ENCODE measurements at places on chromosomes 1 and 21.

DNA sequence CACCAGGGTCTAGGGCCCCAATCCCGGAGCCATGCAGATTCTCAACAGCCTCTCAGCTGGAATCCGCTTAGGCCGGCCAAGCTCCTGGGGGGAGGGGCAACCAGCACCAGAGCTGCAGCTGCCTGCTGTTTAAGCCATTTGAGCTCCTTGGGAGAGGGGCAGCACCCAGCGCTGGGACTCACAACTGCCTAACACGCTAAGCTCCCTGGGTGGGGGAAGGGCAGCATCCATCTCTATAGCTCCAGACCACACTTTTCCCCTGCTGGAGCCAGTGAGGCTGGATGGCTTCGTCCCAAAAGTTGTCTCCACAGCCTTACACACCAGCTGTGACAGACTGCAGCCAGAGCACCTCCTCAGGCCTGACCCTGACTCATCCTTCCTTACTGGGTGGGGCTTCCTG lies 6.9 kb upstream of the PTGFR start:
- DNase-seq: no peak

- DNase-seq: no peak
Measured at GRCh38 chr1:156421062-156421938, 52.3 kb downstream of the RHBG start.

- DNase-seq: no peak
Measured at GRCh38 chr1:29538586-29538985, 302.3 kb downstream of the PTPRU start.

DNA sequence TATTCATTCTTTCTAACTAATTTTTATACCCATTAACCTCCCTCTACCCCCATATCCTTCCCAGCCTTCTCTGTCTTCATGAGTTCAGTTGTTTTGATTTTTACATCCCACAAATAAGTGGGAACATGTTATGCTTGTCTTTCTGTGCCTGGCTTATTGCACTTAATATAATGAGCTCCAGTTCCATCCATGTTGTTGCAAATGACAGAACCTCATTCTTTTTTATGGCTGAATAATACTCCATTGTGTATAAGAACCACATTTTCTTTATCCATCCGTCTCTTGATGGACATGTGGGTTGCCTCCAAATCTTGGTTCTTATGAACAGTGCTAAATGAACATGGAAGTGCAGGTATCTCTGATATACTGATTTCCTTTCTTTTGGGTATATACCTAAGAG lies 21.5 kb downstream of the AGPAT3 start:
- no peak for DNase-seq

DNA sequence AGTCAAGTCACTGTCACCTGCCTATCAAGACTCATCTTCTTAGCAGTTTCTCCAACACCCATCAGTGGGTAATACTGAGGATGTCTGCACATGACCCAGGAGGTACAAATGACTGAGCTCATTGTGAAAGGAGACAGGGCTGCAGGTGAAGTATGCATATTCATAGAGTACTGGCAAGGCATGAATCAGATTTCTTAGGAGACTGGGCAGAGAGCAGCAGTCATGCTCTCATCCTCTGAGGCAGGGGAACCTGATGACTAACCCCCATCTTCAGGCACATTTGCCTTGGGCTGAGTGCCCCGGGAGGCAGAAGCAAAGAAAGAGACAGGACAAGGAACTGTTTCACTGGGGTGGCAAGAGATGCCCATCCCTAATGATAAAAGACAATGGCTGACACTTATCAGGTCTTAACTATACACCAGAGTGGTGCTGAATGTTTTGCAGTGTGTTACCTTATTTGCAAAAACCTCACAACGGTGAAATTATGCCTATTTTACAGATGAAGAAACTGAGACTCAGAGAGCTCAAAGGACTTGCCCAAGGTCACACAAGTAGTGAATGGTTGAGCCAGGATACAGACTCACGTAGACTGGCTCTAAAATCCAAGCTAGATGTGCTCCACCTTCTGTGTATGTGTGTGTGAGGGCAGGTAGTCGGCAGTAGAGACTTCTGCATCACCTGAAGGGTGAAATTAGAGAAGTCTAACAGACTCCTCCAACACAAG lies 9.2 kb upstream of the GRHL3 start:
- DNase-seq: peak; percentile 75

DNA sequence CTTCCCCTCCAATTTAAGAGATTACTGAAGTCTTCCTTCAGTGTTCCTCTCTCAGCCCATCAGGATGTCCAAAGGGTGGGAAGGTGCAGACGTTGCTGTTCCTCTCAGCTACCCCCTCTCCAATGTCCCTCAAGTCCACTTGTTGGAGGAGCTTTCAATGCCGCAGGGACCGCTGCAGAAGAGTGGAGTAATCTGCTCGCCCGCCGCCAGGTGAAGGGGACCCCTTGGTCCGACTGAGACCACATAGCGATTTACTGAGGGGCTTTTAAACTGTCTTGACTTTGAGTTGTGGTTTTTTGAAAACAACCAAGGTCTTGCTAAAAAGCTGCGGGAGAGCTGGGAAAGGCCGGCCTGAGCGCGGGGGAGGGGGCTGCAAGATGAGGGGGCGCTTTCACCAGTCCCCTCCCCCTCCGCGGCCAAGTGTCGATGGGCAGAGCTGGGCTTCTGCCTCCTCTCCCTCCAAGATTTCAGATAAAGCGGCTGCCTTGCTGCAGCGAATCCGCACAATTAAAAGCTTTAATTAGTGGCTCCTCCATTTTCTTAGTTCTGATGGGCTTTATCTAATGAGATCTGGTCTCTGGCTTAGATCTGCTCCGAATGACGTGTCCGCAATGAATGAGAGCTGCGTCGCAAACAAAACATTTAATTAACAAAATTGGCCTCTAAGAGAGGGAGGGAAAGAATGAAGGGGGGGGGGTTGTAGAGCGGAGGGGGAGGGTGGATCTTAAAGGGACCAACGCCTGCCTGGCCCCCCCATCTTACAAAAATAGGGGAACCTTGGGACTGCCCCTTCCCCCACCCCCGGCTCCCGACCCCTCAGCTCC lies 5.9 kb downstream of the LMO4 start:
- no peak for DNase-seq

DNA sequence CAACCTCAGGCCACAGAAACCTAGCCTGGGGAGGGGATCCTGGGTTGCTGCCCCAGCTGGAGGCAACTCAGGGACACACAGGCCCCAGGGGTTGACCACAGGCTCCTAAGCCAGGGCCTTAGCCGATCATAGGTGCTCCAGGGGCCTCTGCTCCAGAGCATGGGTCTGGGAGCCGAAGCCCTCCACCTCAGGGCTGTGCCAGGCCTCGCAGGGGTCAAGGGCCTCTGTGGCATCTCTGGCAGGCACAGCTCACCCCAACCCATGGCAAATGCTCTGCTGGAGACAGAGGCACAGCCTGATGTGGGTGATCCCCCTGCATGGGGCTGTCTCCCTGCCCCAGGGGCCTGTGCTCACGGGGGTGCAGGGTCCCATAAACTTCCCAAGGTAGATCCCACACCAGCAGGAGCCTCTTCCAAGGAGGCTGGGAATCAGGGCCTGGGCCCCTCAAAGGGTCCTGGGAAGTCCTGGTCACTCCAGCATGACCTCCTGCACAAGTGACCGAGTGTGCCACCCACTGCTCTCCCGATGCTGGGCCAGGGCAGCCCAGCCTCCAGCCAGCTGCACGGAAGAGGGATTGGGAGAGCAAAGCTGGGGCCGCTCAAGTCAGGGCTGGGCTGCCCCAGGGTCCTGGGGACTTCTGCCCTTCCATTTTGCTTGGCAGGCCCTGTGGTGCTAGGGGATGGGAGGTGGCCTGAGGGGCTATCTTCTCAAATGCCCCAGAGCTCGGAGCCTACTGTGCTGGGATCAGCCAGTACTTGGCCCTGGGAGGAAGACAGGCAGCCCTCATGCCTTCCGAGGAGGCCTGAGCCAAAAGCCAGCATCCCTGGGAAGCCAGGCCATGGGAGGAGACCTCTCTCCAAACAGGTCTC lies 22.2 kb upstream of the PRSS38 start:
- DNase-seq: no peak

DNA sequence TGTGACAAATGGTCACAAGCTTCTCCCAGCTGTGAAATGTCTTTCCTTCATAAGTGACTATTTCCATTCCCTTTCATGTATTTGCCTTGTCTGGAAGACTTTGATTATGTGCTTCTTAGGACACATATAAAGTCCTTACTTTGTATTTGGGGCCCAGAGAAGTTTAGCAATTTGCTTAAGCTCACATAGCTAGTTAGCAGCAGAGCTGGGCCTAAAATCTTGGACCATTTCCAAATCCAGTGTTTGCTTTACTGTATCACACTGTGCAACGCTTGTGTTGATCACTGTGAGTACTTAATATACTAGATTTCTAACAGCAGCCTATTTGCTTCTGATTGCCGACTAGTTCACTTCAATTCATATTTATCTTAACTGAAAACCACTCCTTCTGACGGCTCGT lies 2.2 kb upstream of the KCNA3 start:
- no peak for DNase-seq

DNA sequence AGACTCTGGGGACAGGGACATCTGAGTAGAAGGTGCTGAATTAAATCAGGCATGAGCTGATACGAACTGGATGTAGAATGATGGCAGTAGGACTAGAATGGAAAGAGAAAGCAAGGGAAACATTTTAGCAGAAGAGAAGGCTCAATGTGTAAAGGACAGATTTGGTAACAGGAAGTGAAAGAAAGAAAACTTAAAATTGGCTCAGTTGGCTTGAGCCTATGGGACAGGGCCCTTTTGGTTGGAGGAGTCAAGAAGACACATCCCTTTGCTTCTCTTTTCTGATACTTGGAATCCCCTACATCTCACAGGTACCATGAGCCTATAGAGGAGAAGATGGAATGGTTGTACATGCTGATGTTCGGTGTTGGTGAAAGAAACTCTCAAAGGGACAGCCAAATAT lies 300.6 kb upstream of the PLXNA2 start:
- DNase-seq: no peak

DNA sequence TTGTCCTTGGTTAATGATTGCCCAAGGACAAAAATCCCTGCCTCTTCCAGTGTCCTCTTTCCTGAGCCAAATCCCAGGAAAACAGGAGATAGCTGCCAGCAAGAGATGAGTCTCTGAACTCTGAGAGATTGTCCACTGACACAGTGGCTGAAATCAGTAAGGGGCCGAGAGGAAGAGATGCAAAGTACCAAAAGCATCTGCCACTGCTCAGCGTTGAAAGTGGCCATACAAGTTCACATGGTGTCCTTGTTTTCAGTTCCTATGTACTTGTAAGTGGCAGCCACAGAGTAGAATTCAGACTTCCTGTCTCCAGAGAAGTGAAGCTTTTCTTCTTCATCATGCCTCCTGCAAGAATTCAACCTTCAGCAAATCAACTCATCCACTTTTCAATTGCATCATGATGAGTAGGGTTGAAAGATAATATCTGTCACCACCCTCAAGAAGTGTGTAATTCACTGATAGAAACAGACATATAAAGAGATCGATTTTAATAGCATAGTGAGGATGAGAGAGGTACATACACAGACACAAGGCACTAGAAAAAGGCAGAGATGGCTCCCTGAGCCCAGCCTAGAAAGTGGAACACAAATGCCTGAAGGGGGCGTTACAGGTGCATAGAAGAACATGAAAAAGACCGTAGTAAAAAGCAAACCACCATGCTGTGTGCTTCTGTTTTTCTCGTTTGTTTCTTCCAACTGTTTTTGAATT lies 185.8 kb downstream of the MRPL39 start:
- DNase-seq: peak; percentile 76

DNA sequence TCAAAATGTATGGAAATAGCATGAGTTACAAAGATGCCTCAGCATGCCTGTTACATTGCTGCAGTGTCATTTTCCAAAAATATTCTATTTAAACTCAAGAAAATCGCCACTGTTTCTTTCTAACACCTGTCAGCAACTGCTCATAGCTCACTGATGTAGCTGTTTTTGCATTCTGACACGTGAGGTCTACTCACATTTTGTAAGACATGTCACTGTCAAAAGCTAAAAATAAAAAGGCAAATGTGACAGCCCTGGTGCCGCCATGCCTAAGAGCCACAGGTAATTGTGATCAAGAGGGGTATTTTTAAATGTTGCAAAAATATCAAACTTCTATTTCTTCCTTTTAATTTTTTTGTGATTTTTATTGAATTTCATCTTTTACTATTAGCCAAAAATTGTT lies 556.2 kb upstream of the TMPRSS15 start:
- no peak for DNase-seq

GRCh38 chr1:87560601-87561360 lies 232.1 kb downstream of the LMO4 start:
- DNase-seq: peak; percentile 3

DNA sequence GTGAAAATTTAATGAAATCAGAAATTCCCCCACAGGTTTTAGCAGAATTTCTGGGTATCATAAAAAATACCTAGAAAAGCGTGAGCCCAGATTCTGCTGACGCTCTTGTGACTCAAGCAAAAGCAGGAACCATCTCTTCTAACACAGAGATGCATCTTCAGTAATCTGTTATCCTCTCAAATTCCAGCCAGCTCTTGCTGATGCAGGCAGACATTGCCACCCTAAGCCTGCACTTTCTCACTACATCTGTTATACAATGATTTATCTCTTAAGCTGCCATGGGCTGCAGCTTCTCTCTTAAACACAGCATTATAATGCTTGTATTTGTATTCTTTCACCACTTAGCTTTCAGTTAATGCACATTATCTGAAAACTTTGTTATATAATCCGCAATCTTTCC lies 113.0 kb upstream of the RGS1 start:
- DNase-seq: no peak

DNA sequence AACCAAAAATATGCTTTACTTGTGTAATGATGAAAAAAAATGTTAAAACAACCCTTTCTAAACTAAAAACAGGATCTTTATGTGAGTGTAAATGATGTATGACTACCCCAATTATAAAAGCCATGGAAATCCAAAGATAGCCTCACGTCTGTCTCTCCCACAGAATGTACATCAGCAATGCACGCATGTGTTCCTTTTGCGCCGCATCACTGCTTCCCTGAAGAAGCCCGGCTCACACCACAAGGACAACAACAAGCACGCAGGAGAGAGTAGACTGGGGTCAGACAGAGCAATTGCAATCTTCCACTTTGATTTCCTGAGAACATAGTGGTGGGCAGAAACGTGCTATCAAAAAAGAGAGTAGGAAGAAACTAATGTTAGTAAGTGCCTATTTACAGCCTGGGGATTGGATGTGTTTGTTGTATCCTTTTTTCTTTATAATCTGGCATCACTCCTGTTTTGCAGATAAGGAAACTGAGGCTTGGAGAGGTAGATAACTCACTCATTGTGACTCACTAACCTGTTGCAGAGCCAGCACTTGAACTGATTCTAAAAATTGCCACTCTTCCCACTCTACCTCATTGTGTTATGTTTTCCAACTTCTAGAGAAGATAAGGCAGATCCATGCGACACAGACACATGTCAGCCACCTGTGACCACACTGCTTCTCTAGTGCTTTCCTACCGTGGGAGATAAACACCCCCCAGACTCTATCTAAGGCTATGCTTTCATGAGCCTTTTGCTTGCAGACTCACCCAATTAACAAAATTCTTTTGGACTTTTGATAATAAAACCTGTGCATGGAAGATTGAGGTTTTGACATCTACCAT lies 60.1 kb downstream of the MAP10 start:
- no peak for DNase-seq

DNA sequence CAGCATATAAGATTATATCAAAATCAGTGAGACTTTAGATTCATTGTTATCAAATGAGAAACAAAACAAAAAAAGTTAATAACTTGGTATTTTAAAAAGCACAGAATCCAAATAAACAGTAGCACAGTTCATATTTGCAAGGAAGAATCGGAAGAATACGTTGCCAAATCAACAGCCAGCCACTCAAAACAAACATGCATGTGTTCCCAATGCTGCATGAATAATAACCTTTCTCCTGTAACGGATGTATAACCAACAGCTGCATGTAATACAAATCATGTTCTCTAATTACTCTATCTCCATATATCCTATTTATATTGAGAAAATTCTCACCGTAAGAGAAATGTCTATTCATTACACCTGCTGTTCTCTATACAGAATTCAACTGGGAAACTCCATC lies 98.9 kb upstream of the FOXD3 start:
- DNase-seq: no peak

- peak; percentile 48 for DNase-seq
Measured at GRCh38 chr1:236489710-236490377, 33.9 kb upstream of the LGALS8 start.
